ENCODE measurements at places on chromosomes 1 and 21.

DNA sequence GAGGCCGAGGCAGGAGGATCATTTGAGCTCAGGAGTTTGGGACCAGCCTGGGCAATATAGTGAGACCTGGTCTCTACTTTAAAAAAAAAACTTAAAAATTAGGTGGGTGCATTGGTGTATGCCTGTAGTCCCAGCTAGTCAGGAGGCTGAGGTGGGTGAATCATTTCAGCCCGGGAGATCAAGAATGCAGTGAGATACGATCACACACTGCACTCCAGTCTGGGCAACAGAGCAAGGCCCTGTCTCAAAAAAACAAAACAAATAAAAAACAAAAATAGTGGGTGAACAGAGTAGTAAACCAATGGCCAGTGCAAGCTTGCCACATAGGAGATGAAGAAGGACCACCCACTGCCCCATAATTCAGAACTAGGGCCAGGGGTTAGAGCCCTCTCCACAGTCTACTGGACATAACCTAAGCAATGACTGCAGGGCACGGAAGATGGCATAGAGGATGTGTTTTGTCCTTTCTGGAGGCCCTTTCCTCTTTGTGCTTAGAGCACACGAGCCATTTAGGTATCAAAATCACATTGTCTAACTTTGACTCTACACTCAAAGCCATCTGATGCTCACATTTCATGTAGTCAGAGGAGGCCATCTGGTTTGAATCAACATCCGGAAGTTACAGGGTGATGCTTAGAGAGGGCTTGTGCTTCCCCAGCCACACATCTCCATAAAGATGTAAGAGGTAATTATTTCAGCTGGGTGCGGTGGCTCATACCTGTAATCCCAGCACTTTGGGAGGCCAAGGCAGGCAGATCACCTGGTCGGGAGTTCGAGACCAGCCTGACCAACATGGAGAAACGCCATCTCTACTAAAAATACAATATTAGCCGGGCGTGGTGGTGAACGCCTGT, 12.6 kb downstream of the CD2 start:
- no peak for DNase-seq

- DNase-seq: peak; percentile 54
Observed at GRCh38 chr1:172895050-172895460, 155.7 kb downstream of the TNFSF18 start.

GRCh38 chr1:156492013-156492590, 8.5 kb downstream of the MEF2D start:
- DNase-seq: no peak

DNA sequence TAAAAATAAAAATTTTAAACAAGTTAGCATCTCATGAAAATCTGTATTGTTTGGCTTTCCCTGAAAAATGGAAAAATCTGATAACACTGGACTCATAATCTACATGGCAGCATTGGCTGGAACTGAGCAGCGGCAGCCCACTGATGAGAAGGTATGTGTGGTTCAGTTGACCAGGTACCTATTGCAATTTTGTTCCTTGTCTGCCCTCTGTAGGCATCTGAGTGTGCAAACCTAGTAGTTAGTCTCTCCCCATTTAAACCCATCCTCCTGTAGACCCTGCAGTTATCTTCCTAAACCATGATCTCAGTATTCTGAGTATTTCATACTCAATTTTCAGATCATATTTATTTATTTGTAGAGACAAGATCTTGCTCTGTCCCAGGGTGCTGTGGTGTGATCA, 59.4 kb upstream of the SERBP1 start:
- peak; percentile 42 for DNase-seq

DNA sequence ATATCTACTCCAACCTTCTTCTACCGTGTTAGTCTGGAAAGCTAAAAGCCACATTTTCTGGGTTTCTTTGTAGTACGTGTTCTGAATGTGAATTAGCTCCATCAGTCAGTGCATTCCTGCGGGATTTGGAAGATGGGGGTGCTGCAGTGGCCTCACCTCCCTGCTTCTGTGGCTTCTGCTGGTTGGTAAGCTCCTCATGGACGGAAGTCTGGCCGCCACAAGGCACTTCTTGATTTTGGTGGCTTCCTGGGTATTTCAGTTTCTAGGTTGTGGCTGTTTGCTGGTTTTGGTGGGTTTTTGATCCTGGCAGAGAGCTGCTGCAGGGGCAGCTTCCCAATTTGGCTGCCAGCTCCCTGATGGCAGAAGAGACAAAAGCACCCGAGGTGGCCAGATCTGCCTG, 20.9 kb upstream of the TACSTD2 start:
- DNase-seq: no peak

- DNase-seq: no peak
Observed at GRCh38 chr1:18731148-18731547, 100.5 kb downstream of the PAX7 start.

Measured in PC-3 (cell line).